ENCODE measurements at places on chromosomes 7 and 10. TPM values are rescaled to one million over a fixed set of nuclear protein-coding genes. Genes with fewer than 3 reads are reported as not detected.

- DNase-seq, result no peak
Measured at GRCh38 chr7:66453340-66453739, 175.3 kb upstream of the KCTD7 start.

GRCh38 chr10:18185621-18186020 is 45.4 kb downstream of the CACNB2 start:
- no peak for DNase-seq

Gene C10orf53
- total RNA-seq, result not detected

Gene CFAP70
- total RNA-seq, result 2.1 TPM

- DNase-seq, result no peak
Measured at GRCh38 chr10:114850126-114850525, 28.5 kb downstream of the FHIP2A start.

Gene SSC4D
- 0.89 TPM for total RNA-seq

DNA sequence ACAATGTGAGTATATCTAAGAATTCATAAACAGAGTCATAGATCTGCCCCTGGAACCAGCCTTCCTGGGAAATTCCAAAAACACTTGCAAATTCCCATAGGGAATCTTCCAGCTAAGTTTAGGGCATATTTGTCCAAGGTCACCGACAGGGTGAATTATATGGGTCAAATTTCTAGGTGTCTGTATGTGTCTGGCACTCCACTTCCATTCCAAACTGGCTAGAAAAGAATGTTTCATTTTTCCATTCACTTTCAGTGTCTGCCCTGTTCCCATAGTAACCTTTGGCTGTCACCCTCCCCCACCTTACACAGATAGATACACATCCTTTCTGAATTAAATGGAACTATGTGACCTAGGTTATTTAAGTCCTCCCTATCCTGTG is 230.9 kb downstream of the CREB5 start:
- no peak for DNase-seq

DNA sequence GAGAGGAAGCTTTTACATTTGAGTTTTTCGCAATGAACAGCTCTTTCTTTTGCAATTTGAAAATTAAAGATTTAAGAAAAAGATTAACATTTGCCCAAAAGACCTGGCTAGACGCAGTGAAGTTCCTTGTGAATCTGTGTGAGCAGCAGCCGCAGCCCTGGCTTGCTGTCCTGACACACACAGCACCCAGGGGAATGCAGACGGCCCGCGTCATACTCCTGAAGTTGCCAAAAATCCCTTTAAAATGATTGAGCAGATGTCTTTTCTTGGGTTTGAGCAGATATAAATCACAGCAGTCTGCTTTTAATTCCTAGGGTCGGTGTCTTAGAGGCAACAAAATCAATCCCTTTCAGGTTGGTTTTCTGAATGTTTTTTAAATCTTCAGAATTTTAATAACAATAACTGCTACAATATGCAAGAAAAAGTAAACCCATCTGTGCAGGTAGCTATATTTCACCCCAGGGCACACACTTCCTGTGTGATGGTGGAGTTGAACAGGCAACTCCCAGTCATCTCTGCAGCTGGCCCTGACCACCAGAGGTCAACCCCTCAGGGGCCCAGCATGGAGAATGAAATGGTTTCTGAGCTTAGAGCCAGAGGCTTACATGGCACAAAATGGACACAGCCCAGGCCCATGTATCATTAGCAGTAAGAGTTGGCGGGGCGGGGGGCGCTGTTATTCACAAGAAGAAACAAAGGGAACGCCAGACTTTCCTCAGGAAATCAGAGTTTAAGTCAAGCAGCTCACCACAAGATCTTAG is 32.2 kb upstream of the TRIL start:
- DNase-seq, result peak; percentile 60
